GM12865 (cell line): ENCODE measurements at places on chromosomes 2 and 18.

DNA sequence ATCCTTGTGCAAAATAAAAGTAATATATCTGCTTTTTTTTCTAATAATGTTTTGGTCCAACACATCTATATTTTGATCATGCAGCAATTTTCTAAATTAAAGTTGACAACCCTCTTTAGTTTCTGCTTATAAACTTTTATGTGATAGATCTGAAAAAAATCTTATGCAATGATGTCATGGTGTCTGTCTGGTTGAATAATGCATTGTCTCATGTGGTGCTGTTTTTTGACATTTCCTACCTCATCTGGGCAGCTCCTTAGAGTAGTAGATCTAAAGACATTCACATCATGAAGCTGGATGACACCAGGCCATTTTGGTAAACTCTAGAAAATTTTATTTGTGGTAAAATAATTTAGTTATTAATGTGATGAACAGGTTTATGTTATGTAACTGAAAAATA lies 106.8 kb upstream of the FN1 start:
- no peak for DNase-seq

GRCh38 chr2:222307143-222307756 lies 8.5 kb upstream of the PAX3 start:
- DNase-seq = no peak

DNA sequence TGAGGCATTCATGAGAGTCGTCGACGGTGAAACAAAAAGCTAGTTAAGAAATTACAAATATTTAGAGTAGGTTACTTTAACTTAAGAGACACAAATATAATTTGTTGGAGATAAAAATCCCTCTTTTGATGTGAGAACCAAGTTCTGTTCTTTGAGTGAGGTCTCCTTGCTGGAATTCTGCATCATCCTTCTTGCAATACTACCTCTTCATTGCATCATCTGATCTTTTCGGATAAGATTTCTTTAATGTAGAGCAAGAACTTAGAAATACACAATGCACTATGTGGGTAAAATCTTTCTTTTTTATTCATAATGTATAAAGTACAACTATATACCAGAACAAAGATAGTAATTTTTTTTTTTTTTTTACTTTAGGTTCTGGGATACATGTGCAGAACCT lies 118.4 kb downstream of the ARL4C start:
- DNase-seq = no peak

DNA sequence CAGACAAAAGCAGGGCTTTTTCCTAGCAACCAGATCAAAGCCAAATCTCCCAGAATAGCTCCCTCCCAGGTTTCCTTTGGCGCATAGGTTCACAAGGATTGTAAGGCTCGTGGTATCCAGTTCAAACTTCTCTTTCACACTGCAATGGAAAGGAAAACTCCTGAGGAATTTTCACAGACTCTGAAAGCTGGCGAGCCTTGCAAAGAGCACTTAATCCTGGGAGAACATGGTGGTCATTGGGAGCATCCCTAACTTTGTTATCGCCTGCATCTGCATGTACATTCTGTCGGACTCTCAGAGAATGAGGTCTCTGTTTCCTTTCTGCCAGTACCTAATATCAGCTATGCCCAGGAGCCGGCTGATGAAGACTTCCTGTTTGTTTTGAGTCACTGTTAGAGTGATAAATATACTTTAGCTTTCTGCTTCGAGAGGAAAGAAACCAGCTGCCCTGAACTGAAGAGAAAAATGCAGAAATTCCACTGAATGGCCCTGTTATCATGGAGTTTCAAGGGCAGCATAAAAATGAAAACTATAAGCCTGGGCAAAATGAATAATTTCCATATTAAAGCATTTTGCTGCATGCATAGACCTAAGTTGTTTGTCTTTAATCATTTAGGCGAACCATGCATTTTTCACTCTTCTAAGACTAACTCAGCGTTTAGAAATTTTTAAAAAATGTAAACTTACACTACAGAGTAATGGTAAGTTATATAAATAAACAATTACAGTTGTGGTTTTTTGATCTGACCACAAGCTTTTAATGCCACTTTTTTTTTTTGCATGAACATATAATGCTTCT lies 76.4 kb upstream of the ZEB2 start:
- DNase-seq = peak; percentile 50

DNA sequence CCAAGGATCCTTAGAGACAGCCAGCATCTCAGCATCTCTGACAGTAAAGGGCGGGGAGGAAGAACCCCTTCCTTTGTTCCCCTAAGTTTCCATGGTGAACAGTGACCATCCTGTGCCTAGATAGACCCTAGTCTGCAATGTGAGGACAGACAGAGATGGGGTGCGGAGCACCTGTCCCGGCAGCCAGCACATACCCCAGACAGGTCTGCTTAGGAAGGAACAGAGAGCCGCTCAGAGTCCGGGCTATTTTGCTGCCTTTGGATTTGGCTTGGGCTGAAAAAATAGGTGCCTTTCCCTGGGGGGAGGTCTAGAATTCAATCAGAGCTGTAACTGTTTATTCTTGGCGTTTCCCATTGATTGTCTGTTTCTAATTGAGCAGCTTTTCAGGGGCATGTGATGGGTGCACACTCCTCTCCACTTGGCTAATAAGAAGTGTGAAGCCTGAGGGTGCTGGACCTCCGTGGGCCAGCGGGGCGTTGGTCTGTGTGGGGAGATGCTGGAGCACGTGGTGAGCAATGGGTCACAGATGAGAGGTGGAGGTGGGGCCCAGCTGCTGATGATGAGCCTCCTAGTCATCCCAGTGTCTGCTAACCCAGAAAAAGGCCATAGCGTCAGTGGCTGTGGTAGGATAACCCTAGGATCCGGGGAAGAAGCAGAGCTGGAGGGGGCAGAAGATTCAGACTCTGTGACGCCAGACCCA lies 236.8 kb downstream of the SEPTIN10 start:
- no peak for DNase-seq

- no peak for DNase-seq
Measured at GRCh38 chr18:53911200-53911599, 313.3 kb downstream of the MBD2 start.

- DNase-seq = peak; percentile 22
Measured at GRCh38 chr2:26299471-26300101, 46.4 kb upstream of the SELENOI start.

DNA sequence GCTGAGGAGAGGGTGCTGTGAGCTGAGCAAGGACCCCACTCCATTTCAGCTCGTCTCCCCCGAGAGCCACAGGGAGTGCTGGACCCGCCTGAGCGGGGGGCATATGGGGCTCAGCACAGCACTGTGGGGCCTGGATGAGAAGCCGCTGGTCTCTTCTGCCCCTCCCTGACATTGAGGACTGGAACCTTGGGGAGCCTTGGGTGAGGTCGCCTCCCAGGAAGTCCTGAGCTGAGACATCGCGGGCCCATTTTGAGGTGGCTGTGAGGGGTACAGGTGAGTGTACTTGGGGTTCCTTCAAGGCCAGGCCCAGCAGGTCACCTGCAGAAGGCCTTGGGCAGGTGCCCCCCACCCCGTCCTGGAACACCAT lies 3.1 kb upstream of the AQP12A start:
- no peak for DNase-seq

DNA sequence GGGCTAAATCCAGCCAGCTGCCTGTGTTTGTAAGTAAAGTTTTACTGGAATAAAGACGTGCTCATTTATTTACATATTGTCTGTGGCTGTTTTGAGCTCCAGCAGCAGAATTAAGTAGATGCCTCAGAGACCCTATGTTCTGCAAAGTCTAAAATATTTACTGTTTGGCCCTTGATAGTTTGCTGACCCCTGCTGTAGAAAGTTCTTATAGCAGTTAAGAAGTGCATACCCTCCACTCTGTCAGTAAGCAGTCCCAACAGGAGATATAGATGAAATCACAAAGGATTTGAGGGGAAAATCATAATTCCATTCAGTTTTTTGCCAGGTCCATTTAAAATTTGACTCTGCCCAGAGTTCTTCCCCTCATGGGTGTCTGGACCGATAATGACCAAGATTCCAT lies 50.1 kb upstream of the ITM2C start:
- DNase-seq = peak; percentile 40

DNA sequence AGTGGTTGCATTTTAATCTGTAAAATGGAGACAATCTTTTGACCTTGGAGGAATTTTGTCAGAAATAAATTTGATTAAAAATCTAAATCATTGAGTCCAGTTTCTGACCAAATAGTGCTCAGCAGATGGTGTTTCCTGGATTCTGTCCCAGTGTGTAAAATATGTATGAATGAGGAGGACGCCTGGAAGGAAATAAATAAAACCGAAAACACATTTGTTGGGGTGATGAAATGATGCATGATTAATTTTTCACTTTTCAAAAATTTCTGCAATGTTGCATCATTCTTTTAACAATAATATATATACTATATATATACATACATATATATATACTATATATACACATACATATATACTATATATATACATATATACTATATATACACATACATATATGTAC lies 261.1 kb upstream of the TRIB2 start:
- DNase-seq = no peak

DNA sequence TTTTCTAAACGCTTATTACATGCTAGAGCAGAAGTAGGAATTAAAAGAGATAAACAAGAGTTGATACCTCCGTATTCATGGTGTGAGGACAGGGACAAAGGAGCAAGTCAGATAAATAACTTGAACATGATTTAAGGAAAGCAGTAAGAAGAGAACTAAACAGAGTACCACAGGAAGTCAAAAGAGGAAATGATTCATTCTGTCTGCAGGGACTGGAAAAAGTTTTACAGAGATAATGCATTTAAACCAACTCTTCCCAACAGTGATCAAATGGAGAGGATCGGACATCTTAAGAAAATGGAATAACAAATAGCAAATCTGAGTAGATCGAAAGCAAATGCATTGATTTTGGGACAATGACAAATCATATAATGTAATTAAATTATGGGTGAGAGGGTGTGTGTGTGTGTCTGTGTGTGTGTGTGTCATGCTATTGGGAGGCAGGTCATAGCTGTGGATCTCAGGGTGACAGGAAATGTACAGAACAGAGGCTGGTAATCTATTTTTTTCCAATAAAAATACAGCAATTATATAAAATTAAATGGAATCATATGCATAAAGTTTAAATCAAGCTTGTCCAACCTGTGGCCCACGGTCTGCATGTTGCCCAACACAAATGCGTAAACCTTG lies 113.4 kb downstream of the MC4R start:
- DNase-seq = no peak

DNA sequence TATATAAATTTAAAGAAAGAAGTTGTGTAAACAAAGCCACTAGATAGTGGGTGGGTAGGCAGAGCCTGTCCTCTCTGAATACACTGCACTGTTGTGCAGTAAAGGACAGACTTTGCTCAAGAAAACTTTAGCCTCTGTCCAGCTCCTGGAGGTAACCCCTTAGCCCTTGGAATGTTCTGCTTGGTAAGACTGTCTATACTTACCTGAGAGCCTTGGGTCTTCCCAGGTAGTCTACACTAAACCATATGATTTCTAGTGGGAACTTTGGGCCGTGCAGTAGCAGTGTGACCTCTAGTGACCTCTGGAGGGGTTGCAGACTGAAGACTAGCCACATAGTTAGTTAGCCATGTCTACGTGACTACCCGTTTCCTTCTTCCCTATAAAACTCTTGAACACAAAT lies 678.3 kb upstream of the NRXN1 start:
- peak; percentile 10 for DNase-seq

DNA sequence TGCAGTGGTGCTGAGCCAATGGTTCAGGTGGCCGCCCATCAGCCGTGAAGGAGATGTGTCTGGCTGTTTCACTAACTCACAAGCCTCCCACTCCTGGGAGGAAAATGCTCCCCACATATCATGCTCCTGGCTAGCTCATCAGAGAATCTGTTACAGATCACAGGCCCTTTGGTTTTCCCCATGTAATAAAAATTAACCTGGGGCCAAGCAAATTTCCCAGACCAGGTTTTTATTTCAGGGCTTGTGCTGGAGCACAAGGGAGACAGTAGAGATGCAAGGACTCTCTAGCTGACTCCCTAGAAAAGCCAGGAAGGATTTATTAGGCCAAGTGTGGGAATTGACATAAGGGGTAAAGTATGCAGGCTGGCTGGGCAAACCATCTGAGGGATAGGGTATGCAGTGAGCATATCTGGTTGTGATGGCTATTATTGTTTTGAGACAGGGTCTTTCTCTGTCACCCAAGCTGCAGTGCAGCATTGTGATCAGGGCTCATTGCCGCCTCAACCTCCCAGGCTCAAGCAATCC lies 40.6 kb upstream of the CCBE1 start:
- no peak for DNase-seq

GRCh38 chr2:232549655-232550353 lies 553 bp downstream of the TIGD1 start:
- no peak for DNase-seq

- DNase-seq = peak; percentile 78
Measured at GRCh38 chr2:178482437-178482836, 2.2 kb downstream of the PLEKHA3 start.

DNA sequence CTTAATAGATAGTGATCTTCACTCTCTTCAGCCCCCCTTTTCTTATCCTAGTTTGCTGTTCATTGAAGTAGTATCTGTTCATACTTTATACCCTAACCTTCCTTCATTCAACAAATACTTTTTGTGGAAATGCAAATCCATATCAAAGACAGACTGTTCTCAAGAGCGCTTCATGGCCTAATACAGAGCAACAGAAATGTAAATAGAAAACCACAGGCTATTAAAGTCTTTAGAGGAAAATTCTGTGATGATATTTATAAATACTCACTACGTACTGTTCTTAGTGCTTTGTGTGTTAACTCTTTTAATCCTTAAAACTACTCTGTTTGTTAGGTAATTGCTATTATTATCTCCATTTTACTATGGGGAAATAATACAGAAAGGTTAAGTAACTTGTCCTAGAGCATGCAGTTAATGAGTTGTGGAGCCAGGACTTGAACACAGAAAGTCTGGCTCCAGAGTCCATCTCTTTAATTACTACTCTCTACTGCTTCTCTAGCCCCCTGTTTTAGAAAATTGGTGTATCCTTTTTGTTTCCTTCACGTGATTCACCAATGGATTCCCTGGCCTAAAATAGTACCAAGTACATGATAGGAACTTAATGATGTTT lies 2.9 kb downstream of the MDH1 start:
- DNase-seq = no peak

DNA sequence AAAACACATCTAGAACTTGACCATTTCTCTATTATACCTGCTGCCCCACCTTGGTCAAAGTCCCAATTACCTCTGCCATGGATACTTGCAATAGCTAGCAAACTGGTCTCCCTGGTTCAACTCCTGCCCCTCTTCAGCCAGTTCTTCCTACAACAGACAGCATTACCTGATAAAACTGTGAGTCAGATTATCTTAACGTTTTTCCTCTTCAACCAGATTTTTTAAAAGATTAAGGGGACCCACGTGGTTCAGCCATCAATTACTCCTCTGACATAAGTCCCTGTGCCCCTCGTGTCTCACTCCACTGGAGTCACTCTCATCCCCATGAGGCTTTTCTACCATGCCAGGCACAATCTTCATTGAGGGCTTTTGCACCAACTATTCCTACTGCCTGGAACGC lies 5.3 kb upstream of the ARHGAP15 start:
- DNase-seq = no peak

DNA sequence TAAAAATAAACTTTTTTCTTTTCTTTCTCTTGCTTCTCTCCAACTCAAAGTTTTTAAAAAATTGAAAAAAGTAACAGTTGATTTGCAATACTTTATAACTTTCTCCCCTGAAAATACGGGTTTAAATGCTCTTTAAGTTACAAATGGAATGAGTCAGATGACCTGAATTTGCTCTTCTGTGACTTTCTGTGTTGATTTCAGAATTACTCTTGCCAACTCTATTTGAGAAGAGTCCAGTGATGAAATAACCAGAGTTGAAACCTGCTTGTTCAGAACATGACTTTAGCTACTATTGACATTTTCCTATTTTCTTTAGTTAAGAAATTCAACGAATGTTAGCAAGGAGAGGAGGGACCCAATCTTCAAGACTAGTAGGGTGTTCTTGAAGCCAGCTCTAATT lies 146.1 kb upstream of the ZSWIM2 start:
- DNase-seq = no peak

GRCh38 chr2:203407496-203407895 lies 79.3 kb downstream of the ABI2 start:
- no peak for DNase-seq
